ENCODE measurements at places on chromosomes 6 and 20.

GRCh38 chr6:144665932-144666450 lies 380.9 kb downstream of the UTRN start:
- DNase-seq, result no peak

DNA sequence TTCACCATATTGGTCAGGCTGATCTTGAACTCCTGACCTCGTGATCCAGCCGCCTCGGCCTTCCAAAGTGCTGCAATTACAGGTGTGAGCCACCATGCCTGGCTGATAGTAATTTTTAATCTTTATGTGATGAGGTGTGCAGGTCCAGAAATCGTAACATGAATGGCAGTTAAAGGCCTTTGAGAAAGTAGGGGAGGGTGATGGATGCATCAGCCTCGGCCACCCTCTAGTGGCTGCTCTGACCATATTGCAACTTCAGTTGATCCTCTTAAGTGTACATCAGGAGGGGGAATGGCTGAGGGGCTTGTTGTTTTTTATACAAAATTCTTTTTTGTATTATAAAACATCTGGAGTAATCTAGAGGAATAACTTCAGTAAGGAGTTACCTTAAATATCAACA lies 193.0 kb downstream of the ZFAND3 start:
- no peak for DNase-seq

DNA sequence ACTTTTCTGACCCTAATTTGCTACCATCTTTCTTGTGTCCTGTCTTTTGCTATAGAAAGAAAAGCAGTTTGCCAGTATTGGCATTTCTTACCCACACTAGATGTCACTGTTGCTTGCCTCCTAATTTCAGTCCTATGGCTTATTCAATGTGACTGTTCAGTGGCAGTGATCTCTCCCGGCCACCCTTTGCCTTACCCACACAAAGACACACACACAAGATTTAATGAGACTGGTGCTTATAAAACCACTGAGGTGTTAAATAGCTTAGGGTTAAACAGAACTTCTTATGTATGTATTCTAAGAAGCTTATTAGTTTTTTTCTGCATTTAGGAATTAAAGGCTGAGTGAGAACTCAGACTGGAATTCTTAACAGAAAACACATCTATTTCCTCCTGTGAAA lies 233.6 kb upstream of the ASCC3 start:
- no peak for DNase-seq

DNA sequence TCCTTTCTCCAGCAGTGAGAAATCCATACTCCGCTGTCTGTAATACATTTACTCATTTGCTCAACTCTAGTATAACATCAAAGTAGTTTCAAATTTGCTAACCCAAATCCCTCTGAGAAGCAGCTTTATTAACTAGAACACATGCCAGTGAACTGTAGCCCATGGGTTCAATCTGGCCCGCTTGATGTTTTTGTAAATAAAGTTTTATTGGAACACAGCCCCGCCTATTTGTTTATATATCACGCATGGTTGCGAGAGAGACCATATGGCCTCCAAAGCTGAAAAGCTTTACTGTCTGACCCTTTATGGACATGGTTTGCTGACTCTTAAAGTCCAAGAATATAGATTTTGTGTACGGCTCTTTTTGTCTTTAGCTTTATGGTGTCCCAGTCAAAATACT lies 32.2 kb downstream of the CDYL start:
- DNase-seq, result no peak

DNA sequence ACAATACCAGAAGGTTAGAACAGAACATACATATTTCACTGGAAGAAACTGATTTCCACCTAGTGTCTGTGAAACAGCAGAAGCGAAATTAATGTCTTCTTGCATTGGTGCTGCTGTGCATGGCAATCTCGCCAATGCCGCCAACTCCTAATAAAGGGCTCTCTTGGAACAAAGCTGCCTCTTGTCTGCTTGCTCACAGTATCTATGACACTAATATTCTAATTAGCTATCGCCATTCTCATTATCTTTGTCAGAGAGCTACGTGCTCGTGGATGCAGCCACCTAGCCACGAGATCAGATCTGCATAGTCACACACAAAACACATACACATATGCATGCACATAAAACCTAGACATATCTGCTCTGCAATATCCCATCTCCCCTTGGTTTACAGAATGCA lies 145.9 kb upstream of the OLIG3 start:
- no peak for DNase-seq

GRCh38 chr6:21747441-21747840 lies 153.9 kb downstream of the SOX4 start:
- DNase-seq, result no peak

DNA sequence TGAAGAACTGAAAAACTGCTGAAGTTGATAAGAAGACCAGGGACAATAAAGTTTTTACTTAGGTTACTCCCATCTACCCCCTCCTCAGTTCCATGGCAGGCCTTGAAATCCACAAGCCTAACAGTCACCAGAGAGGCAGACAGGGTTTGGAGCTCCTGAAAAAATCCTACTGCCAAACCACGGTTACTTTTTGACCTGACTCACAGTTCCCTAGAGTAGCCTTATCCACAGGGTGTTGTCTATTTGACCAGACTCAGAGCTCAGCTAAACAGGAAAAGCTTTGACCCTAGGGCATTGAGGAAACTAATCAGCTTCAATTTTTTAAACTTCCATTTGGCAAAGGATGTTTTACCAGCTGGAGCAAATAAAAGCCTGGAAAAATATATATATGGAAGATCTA lies 257.7 kb upstream of the NT5E start:
- DNase-seq, result no peak

DNA sequence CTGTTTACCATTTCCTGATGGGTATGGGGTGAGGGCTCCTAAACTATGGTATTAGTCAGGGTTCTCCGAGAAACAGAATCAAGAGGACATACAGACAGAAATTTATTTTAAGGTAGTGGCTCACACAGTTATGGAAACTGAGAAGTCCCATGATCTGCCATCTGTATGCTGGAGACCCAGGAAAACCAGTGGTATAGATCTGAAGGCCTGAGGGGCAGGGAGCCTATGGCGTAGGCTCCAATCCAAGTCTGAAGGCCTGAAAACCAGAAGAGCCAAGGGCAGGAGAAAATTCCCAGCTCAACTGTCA lies 93.6 kb downstream of the ANKRD6 start:
- DNase-seq, result no peak

GRCh38 chr6:135240711-135241110 lies 59.6 kb downstream of the MYB start:
- DNase-seq, result no peak

- DNase-seq, result no peak
Observed at GRCh38 chr6:25036461-25036860, 100.7 kb upstream of the RIPOR2 start.

GRCh38 chr6:43973357-43973756 lies 153.9 kb downstream of the MRPL14 start:
- no peak for DNase-seq

- no peak for DNase-seq
Observed at GRCh38 chr20:50012282-50013263, 29.8 kb downstream of the SNAI1 start.

All from hypothalamus (tissue), 51 donors.